ENCODE measurements at places on chromosomes 2 and 18.

DNA sequence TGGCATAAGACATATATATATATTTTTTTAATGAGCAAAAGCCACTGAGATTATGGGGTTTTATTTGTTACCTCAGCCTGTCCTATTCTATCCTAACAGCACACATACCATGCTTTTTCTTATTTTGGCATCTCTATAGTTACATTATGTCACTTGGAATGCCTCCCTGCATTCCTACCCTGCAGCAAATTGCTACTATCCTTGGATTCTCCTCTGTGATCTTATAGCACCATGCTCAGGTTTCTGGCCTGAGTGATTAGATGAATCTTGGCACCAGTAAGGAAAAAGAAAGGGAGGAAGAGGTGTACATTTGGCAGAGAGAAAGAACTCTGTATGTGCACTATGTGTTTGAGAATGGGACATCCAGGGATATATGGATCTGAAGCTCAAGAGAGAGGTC, 86.3 kb upstream of the PELI1 start:
- DNase-seq = no peak

DNA sequence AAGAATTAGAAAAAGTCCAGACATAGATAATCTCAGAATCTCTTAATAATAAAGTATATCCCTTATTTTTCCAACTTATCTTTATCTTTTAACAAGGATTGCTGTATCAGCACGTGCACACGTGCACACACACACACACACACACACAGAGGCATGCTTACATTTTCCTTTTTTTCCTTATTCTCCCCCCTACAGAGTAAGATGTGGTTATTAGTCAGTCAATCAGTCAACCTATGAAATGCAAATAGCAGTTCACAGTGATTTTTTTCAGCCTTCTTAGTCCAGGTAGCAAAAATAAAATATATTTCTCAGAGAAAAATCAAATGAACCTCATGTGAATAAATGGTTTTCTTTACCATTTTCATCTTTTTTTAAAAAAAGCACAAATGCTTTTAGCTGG, 506.2 kb upstream of the SLC39A10 start:
- DNase-seq = no peak

GRCh38 chr18:61239051-61239450, 94.2 kb upstream of the CDH20 start:
- peak; percentile 6 for DNase-seq

DNA sequence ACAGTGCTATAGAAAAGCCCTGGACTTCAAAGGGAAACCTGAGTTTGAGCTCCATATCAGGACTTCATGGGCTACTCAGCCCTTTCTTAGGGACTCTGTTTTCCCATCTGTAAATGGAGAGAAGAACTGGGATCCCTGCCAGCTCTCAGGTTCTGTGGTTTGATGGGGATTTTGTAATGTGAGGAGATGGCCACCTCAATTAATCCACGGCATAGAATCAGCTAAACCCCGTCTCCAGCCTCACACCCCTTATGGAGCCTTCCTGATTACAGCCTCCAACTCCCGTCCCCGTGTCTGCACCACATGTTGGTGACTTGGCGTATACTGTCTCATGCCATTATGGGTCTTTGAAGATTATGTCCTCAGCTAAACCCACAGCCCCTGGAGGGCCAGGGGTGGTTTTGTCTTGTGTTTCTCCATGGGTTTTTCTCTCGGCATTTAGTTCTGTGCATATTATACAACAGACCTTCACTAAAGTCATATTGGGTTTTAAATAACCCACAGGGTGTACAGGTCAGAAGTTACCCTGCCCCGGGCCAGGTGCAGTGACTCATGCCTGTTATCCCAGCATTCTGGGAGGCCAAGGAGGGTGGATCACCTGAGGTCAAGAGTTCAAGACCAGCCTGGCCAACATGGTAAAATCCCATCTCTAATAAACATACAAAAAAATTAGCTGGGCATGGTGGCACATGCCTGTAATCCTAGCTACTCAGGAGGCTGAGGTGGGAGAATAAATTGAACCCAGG, 63.8 kb upstream of the PPP1CB start:
- DNase-seq = no peak

GRCh38 chr2:95115418-95115817, 6.2 kb downstream of the MRPS5 start:
- DNase-seq = peak; percentile 79

- no peak for DNase-seq
Measured at GRCh38 chr2:3532941-3533340, 13.6 kb upstream of the ADI1 start.

DNA sequence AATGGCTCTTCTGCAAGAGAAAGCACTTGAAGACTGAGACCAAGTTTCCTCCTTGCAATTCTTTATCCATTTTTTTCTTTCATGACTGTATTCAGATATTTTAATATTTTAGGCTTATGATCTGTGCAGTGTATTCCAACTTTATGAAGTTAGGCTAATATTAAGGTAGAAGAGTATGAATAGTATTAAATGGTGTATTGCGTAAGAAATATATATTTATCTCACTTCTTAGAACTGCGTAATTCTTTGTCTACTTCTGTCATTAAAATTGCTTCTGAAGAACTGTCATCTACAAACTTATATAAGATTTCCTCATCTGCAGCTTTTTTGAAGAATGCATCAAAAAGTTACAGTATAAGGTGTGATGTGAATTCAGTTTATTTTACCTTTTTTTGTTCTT, 183.2 kb downstream of the DLGAP1 start:
- DNase-seq = no peak

DNA sequence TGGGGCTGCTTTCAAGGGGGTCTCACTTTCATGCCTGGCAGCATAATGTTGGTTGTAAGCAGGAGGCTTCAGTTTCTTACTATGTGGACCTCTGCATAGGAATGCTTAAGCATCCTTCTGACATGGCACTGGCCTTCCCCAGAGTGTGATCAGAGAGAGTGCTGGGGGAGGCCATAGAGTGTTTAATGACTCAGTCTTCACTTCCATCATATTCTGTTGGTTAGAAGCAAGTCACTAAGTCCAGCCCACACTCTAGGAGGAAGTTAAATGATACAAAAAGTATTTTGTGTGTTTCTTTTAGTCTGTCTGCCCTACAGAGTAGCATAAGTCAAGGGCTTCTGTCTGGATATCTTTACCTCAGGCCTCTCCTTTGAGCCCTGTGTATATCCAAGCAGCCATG, 64.9 kb downstream of the GALNT1 start:
- no peak for DNase-seq

- DNase-seq = no peak
Measured at GRCh38 chr2:10977003-10977402, 65.3 kb downstream of the KCNF1 start.

GRCh38 chr2:26008851-26009566, 24.9 kb upstream of the RAB10 start:
- no peak for DNase-seq

DNA sequence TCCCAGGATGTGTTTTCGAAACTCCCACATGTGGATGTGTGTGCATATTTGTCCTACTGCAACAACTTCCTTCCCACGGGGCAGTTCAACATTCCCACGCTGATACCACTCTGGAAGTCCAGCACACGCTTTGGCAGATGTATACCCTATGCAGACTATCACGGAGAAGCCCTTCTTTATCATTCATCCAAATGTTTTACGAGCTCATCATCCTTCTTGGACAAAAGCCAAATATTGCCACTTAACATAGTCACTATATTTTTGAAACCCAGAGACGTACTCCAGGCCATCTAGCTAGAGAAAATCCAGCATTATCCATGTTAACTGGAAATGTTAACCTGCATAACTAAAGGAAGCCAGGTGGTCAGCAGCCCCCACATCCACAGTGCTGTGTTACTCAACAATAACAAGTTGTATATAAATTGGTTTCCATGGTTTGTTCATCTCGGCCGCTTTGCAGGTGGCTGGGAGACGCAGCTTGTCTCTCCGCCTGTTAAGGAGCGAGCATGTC, 131.5 kb downstream of the ZNF532 start:
- DNase-seq = peak; percentile 61

- no peak for DNase-seq
Measured at GRCh38 chr2:140178234-140178633, 1398.0 kb upstream of the NXPH2 start.

DNA sequence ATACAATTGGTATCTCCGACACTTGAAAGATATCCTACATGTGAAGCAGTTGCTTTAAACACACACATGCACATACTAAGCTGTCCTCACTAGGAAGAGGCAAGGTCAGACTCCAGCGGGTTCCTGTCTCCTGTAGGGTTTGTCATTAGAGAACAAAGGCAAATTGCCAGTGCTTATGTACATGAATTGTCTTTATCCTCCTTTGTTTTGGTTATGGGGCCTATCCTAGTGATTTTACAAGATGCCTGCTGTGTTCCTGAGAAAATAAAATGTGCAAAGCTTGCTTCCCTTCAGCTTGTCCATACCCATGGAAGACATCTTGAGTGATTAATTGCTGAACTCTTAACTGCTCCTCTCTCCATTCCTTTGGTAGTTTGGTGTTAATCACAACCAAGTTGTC, 86.7 kb upstream of the SLC39A10 start:
- peak; percentile 56 for DNase-seq

GRCh38 chr2:128467321-128467969, 148.8 kb upstream of the HS6ST1 start:
- DNase-seq = no peak

- no peak for DNase-seq
Measured at GRCh38 chr2:9286554-9287399, 80.2 kb downstream of the ASAP2 start.

- no peak for DNase-seq
Measured at GRCh38 chr18:27400001-27400400, 214.9 kb upstream of the CHST9 start.

- no peak for DNase-seq
Measured at GRCh38 chr2:170371231-170371998, 193.5 kb downstream of the MYO3B start.

DNA sequence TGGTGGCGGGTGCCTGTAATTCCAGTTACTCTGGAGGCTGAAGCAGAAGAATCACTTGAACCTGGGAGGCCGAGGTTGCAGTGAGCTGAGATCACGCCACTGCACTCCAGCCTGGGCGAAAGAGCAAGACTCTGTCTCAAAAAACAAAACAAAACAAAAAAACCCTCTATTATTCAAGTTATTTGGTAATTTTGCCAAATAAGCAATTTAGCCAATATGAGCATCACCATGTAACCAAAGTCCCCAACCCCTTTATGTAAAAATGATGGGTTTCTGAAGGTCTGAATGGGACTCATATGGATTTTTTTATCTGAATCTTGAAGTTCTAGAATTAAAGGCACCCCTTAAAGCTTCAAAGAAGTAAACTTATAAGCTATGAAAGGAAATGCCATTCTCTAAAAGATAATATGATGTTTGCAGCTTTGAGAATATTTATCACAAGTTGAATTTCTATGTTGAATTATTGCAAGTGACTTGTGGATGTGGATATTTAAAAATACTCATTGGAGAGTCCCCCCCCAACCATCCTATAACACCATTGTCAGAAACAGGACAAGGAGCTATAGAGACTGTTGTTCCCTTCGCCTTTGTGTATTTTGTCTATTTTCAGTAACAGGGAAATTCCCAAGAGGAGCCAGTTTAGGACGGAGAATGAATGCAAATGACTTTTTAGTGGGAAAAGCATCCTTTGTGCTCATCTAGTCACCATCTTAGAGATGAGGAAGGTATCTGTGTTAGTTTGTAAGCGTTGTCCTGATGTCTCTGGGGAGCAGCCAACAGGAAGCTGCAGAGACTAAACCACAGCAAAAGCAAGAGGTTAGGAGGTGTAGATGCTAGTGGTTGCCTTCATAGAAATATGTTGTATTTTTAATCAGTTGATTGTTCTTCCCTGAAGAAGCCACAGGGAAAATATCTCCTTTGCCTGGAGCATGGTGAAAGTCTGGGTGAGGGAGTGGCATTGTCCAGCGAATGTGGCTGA, 68.3 kb downstream of the TET3 start:
- no peak for DNase-seq

DNA sequence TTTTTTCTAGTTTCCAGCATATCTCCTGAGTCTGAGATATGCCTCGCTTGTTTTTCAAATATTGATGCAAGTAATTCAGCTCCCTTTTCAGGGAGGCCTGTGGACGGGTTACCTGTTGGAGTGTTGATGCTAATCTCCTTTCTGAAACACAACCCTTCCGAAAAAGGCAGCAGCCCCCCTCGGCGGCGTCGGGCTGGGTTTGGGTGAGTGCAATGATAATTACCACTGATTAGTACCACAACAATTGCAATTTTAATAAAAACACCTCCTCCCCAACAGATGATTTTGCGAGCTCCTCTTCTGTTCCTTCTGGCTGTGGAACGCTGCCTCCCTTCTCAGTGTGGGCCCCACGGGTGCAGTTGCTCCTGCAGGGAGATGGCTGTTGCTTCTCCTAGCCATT, 66.3 kb downstream of the PTGR3 start:
- no peak for DNase-seq

GRCh38 chr2:138356178-138356577, 145.4 kb upstream of the SPOPL start:
- DNase-seq = no peak

GRCh38 chr2:8219631-8220355, 462.1 kb upstream of the ID2 start:
- DNase-seq = no peak

DNA sequence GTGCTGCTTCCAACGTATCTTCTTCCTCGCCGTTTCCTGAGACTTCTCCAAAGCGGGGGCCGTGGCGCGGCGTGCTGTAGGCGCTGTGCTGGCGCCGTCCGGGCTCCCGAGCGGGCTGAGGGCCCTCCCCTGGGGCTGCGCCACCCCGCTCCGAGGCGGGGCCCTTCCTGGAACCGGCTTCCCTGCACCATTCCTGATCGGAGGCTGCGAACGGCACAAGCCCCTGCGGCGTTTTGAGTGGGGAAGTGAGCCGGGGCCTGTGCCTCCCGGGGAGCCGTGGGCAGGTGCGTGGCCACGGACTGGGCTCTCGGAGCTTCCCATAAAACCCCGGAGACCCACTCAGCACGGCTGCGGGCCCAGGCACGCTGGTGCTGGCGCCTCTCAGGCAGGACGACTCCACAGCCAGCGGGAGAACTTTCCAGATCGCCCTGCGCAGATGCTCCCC, 74.7 kb downstream of the PSMG2 start:
- DNase-seq = no peak

- DNase-seq = no peak
Measured at GRCh38 chr2:207810200-207810788, 40.6 kb upstream of the FZD5 start.

GRCh38 chr18:43279015-43279744, 1.9 kb upstream of the SYT4 start:
- DNase-seq = peak; percentile 80

GRCh38 chr2:64568836-64569235, 44.7 kb downstream of the AFTPH start:
- no peak for DNase-seq

- no peak for DNase-seq
Measured at GRCh38 chr2:228064024-228064423, 117.5 kb downstream of the SPHKAP start.

GRCh38 chr18:54777118-54777791, 51.0 kb upstream of the RAB27B start:
- DNase-seq = peak; percentile 37

GRCh38 chr18:36451454-36452251, 154.1 kb downstream of the FHOD3 start:
- no peak for DNase-seq

Measured in NCI-H1417 (cell line).